ENCODE measurements at places on chromosomes 3 and 15. TPM values are rescaled to one million over a fixed set of nuclear protein-coding genes. Genes with fewer than 3 reads are reported as not detected.

- H3K27ac ChIP-seq: no peak overlapping the region
- H3K36me3 ChIP-seq: no peaks in the 10 kb centered on the region
- DNase-seq: no peak
- H3K4me3 ChIP-seq: no peak overlapping the region
- peaks cover 3% of the 10 kb centered on the region for H3K27me3 ChIP-seq
- no peaks in the 10 kb centered on the region for H3K4me1 ChIP-seq
Observed at GRCh38 chr3:127406309-127407025, 118.6 kb upstream of the PRR20G start.

GRCh38 chr15:66766282-66767230 lies 64.5 kb downstream of the SMAD6 start:
- no peaks in the 10 kb centered on the region for H3K36me3 ChIP-seq
- peaks cover 5% of the 10 kb centered on the region for H3K4me1 ChIP-seq
- H3K27ac ChIP-seq: no peak overlapping the region
- DNase-seq: no peak
- H3K27me3 ChIP-seq: peaks cover 39% of the 10 kb centered on the region
- no peak overlapping the region for H3K4me3 ChIP-seq

- H3K36me3 ChIP-seq: peaks cover 30% of the 10 kb centered on the region
- H3K4me3 ChIP-seq: no peak overlapping the region
- H3K27me3 ChIP-seq: no peaks in the 10 kb centered on the region
- no peak for DNase-seq
Observed at GRCh38 chr3:134542287-134542958, 56.6 kb downstream of the CEP63 start.

DNA sequence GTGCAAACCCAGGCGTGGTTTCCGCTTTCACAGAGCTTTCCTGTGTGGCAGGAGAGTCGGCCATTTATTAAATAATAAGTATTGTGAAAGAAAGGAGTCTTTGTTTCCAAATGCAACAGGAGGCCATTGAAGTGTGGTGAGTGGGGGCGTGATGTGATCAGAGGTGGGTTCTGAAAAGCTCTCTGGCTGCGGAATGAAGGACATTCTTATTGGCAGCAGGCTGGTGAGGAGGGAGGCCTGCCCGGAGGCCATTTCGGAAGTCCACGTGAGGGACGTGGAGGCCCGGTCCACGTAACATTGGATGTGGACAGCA lies 11.1 kb downstream of the ARNT2 start:
- peaks cover 17% of the 10 kb centered on the region for H3K27me3 ChIP-seq
- H3K4me1 ChIP-seq: no peaks in the 10 kb centered on the region
- H3K4me3 ChIP-seq: no peak overlapping the region
- no peaks in the 10 kb centered on the region for H3K36me3 ChIP-seq
- DNase-seq: no peak

GRCh38 chr3:190614226-190615059 lies 100.6 kb downstream of the IL1RAP start:
- peaks cover 47% of the 10 kb centered on the region for H3K36me3 ChIP-seq
- peak; percentile 54 for DNase-seq
- H3K4me3 ChIP-seq: no peak overlapping the region
- H3K27me3 ChIP-seq: no peaks in the 10 kb centered on the region
- peaks cover 54% of the 10 kb centered on the region for H3K4me1 ChIP-seq

Gene CTXND1
- total RNA-seq: not detected

Gene MPI
- total RNA-seq: 63.9 TPM
